ENCODE measurements at places on chromosomes 6 and 20.
A peak's percentile ranks its signal among the peaks of the same experiment; 100 is the strongest.

GRCh38 chr6:149454346-149454848 is 30.4 kb downstream of the ZC3H12D start:
- peak; percentile 69 for DNase-seq

DNA sequence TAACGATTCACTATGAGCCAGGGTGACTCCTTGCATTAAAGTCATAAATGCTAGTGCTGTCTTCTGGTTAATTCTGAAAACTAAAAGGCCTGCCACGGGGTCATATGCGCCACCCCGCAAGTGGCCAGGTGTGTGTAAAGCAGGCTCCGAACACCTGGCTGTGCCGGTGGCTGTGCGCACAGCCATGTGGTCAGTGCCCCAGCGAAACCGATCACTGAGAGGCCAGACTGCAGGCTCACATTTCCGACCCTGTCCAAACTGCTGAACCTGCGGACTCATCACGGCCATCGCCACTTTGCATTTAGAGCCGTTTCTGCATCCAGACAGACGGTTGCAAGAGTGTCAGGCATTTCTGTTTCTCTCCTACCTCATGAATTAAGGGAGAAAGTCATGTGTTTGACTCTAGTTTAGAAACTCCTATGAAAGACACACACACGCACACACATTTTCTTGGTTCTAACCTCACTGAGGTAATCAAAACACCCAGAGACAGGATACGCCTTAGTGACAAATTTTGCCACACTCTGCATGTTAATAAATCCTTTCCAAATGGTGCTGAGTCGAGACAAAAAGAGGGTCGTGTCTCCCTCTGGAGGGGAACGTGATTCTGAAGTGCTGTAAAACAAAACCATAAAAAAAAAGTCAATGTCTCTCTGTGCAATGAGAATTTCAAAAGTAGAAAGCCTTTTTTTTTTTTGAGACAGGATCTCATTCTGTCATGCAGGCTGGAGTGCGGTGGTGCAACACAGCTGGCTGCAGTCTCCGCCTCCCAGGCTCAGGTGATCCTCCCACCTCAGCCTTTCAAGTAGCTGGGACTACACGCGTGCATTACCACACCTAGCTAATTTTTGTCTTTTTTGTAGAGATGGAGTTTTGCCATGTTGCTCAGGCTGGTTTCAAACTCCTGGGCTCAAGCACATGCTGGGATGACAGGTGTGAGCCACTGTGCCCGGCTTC is 31.0 kb upstream of the TCFL5 start:
- DNase-seq = no peak

GRCh38 chr6:125197795-125198269 is 44.3 kb downstream of the TPD52L1 start:
- DNase-seq = peak; percentile 69

DNA sequence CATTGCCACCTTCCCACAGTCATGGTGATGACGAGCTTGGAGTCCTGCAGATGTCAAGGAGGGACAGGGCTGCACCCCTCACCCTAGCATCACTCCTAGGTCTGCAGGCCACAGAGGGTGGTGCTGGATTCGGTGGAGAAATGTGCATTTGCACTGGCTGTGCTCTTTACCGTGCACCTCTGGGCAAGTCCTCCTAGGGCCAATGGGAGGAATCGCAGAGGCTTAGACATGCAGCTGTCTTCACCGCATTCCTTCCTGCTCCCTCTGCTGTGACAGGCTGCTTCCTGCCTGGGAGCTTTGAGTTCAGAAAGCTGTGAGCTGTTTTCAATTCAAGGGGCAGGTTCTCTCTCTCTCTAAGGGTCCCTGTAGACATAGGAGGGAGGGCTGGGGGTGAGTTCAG is 85.1 kb downstream of the EDN3 start:
- DNase-seq = no peak

All from mesenchymal stem cell (in vitro differentiated cells and primary cell).